ENCODE measurements at places on chromosomes 13 and 19.

DNA sequence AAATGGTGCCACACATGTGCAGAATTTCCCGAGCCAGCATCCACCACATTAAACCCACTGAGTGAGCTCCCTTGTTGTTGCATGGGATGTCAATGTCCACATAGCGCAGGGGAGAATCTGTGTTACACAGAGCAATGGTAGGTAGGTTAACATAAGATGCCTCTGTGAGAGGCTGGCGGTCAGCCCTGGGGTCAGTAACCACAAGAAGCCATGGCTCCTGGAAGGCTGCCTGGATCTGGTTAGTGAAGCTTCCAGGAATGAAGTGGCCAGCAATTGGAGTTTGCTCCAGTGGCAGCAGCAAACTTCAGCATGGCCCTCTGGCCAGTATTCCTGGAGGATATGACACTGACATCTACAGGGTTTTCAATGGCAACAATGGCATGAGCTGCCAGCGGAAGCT is 37.0 kb upstream of the PCDH9 start:
- DNase-seq = no peak

GRCh38 chr13:48873587-48873986 is 102.1 kb upstream of the FNDC3A start:
- no peak for DNase-seq

DNA sequence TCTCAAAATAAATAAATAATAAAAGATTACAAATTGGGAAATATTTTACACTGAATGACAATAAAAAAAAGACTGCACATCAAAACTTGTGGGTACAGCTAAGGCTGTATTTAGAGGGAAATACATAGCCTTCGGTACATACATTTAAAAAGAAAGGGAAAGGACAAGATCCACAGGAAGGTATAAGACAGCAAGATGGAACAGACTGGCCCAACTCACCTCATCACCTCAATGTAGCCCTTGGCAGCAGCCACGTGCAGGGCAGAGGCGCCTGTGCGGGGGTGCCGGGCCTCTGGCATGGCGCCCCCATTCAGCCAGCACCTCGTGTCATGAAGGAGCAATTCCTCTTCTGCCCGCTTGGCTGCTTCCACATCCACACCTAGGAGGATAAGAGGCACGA is 14.2 kb downstream of the PPP1R12C start:
- DNase-seq = no peak

DNA sequence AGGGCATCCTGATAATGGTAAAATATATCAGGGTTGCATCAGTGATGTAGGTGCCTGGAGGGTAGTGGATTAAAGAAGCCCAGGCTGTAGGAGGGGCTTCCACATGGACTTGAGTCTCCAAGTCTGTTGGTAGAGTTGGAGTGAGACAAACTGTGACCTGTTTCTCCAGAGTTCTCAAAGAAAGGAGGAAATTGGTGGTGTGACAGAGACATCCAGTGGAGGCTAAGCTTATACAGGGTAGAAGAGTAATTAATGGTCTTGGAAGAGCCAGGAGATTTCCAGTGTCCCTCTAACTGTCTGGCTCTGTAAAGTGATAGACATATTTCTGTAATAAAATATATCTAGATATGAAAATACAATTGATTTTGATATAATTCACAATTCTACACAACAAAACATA is 61.1 kb downstream of the GPC5 start:
- DNase-seq = no peak

DNA sequence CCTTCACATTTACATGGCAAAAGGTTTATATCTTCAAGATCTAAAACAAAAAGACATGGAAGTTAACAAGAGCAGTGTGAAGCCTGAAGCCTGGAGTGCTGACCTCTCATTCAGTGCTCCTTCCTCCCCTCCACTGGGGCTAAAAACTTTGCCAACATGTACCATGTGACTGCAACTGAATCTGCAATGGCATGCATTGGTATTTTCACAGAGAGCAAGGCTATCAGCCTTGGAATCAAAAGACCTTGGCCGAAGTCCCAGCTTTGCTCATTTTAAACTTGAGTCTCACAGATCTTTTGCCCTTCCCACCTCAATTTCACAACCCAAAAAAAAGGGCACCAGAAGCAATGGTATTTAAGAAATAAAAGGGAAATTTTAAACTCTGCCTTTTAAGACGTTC is 325.1 kb downstream of the DCT start:
- DNase-seq = no peak

GRCh38 chr19:29519146-29519545 is 6.6 kb upstream of the VSTM2B start:
- DNase-seq = no peak

DNA sequence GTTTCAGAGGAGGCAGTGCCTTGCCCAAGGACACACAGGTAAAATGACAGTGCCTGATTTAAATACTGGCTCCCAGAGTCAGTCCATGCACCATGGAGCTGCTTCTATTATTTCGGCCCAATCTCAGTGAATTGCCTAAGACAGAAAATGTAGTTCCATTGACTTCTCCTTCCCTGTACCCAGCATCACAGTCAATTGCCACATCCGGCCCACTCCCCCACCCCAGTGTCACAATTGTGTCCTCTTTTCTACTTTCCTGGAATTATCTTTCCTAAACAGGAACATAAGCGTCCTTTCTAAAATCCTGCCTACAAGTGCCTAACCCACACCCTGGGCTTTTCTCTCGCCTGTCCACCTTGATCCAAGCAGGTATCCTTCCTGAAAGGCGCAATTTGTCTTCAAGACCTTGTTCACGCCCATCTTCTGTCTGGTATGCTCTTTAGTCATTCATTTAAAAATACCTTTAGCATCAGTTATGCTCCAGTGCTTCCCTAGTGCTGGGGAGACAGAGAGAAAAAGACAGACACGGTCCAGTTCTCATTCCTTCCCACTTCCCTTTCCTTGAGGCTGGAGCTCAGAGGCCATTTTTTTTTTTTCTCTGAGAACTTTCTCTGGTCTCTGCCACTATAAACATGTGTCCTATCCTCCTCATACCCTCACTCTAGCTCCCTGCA is 411.4 kb downstream of the LIG4 start:
- DNase-seq = no peak

- no peak for DNase-seq
Observed at GRCh38 chr13:100334214-100334613, 245.3 kb downstream of the PCCA start.

DNA sequence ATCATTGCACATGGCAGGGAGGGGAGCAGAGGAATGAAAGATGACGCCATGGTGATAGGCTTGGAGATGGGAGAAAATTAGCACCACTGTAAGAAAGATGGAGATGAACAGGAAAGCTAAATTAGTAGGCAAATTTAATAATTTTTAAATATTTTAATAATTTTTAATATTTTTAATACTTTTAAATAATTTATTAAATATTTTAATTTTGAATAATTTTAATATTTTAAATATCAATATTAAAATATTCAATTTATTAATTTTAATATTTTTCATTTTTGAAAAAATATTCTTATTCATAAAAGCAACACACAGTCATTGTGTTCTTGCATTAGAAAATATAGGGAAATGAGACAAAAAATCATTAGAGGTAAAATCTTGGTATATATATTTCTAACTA is 15.9 kb upstream of the KL start:
- no peak for DNase-seq

DNA sequence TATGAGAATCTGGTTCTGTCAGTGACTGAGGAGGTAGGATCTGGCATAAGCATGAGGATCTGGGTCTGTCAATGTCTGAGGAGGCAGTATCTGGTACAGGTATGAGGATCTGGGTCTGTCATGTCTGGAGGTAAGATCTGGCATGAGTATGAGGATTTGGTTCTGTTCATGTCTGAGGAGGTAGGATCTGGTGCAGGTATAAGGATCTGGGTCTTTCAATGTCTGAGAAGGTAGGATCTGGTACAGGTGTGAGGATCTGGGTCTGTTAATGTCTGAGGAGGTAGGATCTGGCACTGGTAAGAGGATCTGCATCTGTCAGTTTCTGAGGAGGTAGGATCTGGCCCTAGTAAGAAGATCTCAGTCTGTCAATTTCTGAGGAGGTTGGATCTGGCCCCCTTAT is 12.4 kb upstream of the PDCD2L start:
- no peak for DNase-seq

- no peak for DNase-seq
Observed at GRCh38 chr13:47148543-47148942, 251.7 kb upstream of the HTR2A start.

GRCh38 chr13:89554801-89555200 is 1792.7 kb upstream of the MIR17HG start:
- no peak for DNase-seq

DNA sequence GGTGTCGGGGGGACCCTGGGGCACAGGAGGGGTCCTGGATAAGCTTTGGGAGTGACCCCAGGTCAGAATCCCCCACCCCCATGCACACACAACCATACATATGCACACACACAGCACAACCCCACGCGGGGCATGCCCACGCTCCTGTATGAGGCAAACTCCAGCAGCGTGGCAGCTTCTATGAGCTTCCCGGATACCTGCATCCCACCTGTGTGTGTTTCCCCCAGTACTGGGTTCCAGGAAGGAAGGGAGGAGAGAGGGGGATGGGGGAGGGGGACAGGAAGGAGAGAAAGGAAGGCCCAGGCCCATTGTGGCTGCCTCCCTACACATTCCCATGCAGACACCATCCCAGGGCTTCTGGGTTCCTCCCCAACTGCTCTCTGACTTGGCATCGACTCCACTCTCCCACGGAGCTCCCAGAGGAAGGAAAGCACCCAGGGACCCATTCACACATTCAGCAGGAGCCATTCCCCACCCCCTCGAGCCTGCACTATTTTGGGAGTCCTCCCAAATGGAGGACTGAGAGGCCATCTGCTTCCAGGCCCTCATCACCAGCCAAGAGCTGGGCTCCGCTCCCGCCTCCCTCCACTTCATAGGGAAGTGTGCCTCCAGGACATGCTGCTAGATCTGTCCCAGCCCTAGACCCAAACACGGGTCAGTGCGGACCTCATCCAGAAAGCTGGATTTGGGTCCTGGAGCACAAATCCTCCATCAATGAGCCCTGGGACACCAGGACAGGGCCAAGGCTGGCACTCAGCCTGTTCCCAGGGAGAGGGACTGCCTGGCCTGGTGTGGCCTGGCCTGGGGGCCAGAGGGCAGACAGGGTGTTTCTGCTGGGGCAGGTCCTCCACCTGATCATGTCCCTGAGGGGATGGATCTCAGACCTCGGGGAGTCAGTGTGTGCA is 13.2 kb downstream of the PRR36 start:
- no peak for DNase-seq

- DNase-seq = no peak
Observed at GRCh38 chr13:107865318-107865575, 350.1 kb downstream of the LIG4 start.

DNA sequence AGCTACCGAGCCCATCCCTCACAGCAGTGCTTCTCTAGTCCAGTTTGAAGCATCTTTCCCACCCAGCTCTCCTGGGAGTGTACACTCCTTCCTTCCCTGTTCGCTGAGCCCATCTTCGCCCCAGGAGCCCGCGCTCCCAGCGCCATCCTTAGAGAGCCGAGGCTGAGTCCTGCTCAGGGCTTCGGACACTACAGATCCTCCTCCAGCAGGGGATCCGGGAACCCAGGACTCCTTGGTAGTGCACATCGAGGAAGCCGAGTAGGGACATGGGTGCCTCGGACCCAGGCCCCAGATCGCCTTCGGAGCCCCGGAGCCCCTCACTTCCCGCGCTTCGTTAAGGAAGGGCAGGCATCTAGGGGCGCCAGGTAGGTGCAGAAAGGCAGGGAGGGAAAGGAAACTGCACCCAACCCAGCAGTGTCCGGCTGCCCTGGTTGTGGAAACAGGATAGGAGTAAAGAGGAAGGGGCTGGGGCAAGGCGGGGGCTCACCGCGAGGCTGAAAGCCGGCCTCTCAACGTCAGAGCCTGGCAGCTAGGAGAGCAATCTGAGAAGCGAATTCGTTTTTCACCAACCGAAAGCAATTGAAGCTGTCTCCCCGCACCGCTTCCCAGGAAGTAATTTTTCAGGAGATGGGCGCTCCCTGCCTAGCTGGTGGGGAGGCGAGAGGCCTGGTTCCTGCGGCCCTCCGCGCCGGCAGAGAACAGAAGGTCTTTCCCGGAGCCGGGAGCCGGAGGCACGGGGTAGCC is 1.0 kb downstream of the PDX1 start:
- no peak for DNase-seq

All from activated naive CD4-positive, alpha-beta T cell treated with Interleukin-2 at 50 U/mL for 16 hours (primary cell).